ENCODE measurements at places on chromosomes 2 and 18.

DNA sequence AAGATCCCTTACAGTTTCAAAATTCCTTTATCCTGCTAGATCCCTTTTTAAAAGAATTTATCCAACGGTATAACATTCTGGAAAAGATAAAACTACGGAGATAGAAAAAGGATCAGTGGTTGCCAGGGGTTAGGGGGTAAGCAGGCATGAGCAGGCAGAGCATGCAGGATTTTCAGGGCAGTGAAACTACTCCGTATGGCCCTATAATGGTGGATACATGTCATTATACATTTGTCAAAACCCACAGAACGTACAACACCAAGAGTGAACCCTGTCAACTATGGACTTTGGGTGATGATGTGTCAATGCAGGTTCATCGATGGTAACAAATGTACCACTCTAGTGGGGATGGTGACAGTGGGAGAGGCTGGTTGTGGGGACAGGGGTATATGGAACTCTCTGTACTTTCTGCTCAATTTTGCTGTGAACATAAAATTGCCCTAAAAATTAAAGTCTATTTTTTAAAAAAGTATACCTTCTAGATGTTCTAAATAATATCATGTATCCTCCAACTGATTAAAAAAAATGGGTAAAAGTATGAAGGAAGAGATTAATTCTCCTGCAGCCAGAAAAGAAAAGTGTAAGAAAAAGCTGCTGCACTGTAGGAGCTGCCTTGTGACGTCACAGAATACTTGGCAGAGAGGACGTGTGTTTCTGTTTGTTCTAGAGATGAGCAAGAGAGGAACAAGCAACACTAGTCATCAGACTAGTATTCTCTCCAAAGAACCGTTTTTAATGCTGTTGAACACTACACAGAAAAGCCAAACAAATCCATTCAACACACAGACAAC lies 23.6 kb downstream of the ANKRD44 start:
- DNase-seq = no peak

DNA sequence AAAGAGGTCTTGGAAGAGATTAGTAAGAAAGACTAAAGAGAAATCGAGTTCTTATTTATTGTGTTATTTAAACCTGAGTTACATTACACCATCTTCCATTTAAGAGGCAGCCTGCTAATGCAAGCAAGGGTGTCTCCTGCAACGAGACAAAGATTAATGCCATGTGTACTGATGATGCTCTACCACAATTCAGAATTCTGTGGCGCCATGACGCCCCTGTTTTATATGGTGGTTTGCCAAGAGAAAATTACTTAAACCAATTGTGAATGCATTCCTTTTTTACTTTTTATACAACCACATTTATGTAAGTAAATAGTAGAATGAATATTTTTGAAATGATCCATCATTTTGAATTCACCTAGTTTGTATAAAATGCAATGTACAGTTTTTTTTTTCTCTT lies 356.1 kb upstream of the ZEB2 start:
- DNase-seq = no peak

- no peak for DNase-seq
These were observed 436.5 kb upstream of the ACVR2A start for GRCh38 chr2:147408357-147408756.

GRCh38 chr2:1480671-1481076 lies 67.4 kb downstream of the TPO start:
- DNase-seq = no peak

DNA sequence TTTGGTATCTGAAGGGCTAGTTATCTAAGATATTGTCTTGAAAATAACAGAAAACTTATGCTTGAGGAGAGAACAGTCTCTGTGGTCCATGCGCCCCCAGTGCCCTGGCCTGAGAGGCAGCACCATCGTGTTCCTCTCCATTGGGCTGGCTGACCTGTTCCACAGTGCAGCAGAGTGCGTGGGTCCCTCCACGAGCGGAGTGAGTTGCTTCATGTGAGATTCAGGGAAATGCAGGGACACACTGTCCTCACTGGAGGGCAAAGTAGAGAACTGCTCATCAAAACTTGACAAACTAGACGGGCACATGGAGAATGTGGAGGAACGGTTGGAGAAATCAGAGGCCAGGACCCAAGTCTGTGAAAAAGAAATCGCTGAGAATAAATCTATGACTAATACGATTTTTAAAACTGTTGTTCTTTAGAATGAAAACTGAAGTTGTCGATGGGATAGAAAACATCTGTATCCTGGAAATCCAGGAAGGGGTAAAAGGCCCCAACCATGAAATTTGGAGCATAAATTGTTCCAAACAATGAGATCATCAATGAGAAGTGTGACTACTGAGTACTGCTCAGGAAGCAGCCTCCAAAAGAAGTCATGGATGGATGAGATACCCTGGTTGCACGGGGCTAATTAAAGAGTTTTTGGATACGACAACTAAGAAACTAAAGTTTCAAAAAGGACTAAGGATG lies 58.1 kb downstream of the REV1 start:
- DNase-seq = no peak

DNA sequence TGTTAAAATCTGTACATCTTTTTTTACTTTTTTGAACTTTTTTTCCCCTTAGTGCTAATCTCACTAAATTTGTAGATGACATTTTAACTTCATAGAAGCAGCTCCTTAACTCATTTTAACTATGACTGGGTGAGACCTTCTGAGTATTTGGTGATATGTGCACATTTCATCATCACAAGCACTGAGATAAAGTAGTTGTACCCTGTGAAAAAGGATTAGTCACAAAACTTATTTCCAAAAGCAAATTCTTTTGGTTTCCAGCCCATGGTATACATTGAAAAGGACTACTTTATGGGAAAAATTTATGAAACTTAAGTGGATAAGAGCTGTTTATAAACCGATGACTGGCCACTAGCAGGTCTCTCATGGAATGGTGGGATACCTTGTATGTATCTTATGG lies 581.5 kb downstream of the PLCL1 start:
- no peak for DNase-seq

- no peak for DNase-seq
These were observed 1.4 kb downstream of the TOGARAM2 start for GRCh38 chr2:28982381-28982950.

DNA sequence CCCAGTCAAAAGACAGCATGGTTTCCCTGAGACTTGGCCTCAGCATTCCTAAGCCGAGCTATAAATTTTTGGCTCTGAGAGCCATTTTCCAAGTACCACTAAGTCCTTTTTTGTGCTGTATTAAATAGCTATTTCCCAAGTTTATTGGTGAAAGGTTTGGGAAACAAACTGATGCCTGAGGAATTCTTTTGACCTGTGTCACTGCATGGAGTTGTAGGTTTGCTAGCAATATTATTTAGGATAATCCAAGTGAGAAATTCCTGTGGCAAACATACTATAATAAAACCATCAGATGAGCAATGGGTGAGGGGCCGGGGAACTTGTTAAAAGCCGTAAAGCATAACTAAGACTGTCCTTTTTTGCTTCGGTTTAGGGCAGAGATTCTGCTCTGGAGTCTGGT lies 28.4 kb downstream of the ARHGAP28 start:
- DNase-seq = no peak

GRCh38 chr2:162677476-162677875 lies 161.1 kb downstream of the KCNH7 start:
- DNase-seq = no peak

GRCh38 chr2:196971574-196972279 lies 45.2 kb upstream of the PGAP1 start:
- no peak for DNase-seq

GRCh38 chr18:58041633-58042032 lies 2.4 kb upstream of the NEDD4L start:
- no peak for DNase-seq

- DNase-seq = no peak
These were observed 62.8 kb downstream of the TMEM237 start for GRCh38 chr2:201580486-201580885.

- DNase-seq = no peak
These were observed 511.5 kb upstream of the RAB6C start for GRCh38 chr2:129467941-129468340.

DNA sequence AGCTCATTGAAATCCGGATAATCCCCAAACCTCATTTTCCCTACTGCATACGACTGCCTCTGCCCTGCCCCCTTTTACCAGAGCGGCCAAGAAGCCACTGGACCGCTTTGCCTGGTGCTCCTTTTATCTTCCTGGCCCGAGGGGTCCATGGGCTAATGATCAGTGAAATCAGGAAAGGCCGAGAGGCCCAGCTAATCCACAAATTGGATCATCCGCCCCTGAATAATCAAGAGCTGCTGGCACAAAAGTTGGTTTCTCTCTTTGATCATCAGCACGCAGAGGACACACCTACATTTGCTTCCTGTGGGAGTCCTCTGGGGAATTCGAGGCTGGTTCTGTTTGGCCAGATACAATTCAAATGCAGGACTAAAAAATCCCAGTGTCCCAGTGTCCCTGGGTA lies 144.5 kb downstream of the INSIG2 start:
- no peak for DNase-seq

DNA sequence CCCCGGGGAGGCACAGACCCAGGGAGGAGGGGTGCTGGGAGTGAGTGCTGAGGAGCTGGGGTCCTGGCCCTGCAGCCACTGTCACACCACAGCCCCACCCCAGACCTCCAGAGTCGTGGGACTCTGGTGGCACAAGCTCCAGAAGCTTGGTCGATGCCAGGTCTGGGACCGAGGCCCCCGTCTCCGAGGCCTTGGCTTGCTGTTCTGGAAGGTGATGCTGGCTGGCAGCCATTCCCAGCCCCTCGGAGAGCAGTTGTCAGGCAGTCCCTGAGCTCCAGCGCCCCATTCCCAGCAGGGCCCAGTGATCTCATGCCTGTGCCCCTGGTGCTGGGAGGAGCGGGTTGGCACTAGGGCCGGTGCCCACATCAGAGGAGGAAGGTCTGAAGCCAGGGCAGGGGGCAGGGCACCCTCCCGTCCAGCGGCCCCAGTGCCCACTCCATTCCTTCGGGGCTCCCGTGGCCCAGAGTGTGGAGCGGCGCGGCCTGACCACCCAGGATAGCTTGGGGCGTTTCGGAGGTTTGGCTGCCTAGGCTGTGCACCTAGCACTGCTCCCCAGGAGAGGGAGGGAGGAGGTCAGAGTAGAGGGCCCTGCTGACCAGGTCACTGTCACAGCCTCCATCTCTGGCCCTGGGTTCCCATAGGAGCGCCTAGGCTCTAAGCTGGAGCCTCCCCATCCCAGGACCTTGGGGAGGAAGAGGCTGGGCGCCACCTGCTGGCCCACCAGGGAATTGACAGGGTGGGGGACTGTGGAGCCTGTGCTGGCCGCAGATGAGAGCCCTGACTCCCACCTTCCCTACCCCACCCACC lies 16.8 kb upstream of the ALPI start:
- DNase-seq = peak; percentile 15

DNA sequence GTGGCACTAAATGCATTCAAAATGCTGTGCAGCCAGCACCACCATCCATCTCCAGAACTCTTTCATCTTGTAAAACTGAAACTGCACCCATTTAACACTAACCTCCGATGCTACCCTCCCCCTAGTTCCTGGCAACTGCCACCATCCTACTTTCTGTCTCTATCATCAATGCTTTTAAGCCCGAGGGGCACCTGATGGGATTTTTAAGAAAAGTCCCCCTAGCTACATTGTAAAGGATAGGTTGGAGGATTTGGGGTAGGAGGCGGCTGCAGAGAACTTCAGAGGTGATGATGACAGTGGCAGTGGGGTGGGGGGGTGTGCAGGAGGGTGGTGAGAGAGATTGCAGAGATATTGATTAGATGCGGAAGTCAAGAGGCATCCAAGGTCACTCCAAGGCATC lies 10.8 kb upstream of the YWHAQ start:
- DNase-seq = no peak

DNA sequence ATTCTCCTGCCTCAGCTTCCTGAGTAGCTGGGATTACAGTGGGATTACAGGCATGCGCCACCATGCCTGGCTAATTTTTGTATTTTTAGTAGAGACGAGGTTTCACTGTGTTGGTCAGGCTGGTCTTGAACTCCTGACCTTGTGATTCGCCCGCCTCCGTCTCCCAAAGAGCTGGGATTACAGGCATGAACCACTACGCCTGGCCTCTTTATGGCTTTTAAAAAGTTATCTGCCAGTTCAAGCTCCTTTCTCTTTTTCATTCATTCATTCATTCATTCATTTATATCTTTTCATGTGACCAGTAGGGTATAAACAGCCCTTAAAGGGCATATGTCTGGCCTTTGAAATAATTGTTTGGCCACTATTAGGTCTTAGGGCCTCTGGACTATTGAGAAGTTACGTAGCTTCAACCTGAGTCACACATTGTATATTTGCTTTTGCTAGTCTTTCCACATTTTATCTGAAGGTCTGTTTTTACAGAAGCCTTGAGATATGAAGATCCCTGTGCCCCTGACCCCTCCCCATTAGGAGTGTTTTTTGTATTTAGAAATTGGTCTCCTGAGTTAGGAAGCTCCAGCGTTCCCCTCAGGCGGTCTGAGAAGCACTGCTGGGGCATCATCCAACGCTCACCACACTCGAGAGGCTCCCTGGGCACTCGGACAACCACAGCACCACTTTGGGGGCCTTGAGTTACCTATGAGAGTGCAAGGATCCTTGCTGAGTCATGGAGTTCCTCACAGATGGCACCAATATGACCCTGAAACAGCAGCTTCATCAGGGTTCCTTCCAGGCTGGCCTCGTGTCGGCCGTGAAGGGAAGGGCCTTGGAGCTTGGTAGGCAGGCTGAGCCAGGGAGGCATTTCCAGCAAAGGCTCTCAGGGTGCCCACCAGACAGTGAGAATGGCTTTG lies 21.8 kb downstream of the FZD5 start:
- no peak for DNase-seq

DNA sequence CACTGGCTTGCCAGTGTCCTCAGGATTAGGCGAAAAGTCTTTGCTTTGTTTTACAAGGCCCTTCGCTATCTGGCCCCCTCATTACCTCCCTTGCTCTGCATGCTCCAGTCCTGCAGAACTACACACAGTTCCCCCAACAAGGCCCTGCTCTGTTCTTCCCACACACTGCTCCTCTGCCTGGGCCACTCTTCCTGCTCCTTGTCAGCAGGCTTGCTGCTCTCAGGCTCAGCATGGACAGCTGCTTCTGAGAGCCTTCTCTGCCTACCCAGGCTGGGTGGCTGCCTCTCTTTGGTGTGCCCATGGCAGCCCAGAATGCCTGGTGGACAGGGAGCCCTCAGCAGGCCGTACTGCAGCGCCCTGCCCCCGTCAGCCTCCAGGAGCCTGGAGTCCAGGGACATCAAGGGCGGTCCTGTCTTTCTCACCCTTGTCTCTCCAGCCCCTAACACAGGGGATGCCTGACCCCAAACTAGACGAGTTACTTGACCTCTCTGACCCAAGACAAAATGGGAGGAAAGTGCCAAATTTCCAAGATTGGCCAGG lies 111.1 kb downstream of the MSH2 start:
- DNase-seq = no peak

All from activated gamma-delta T cell treated with anti-CD3 and anti-CD28 coated beads, Interleukin-2, amount 50 U/mL, for 16 hours (primary cell).